Heart right ventricle (tissue), 16 donors: ENCODE measurements at places on chromosomes 7 and 10.

GRCh38 chr10:110455446-110455845, 42.3 kb upstream of the DUSP5 start:
- no peak for DNase-seq

DNA sequence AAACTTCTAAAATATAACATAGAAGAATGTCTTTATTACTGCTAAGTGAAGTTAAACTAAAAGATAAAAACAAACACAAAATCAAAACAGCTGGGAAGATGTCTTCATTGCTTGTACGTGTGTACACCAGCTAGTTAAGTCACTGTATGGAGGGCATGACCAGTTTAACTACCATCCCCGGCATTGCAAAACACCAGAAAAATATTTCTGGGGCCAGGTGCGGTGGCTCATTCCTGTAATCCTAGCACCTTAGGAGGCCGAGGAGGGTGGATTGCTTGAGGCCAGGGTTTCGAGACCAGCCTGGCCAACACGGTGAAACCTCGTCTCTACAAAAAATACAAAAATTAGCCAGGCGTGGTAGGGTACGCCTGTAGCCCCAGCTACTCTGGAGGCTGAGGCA, 19.2 kb upstream of the C7orf33 start:
- no peak for DNase-seq

- DNase-seq, result no peak
Observed at GRCh38 chr7:36266683-36267082, 113.6 kb downstream of the EEPD1 start.

GRCh38 chr10:132075909-132076577, 10.3 kb downstream of the JAKMIP3 start:
- no peak for DNase-seq

DNA sequence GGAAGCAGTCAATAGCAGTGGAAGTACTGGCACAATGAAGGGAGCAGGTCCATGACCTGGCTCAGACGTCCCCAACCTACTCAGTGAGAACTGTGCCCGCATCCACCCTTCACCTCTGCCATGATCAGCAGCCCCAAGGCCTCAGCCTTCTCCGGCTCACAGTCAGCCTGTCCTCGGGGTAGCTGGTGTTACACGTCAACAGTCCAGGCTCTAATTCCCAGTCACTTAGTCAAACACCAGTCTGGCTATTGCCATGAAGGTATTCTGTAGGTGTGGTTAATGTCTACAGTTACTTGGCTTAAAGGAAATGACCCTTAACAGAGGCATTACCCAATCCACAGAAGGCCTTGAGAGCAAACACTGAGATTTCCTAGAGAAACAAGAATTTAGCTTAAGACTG, 49.1 kb downstream of the GRB10 start:
- DNase-seq, result no peak

GRCh38 chr7:109967406-109967805, 1123.5 kb upstream of the LRRN3 start:
- no peak for DNase-seq

- DNase-seq, result no peak
Observed at GRCh38 chr7:157462419-157462771, 125.6 kb downstream of the DNAJB6 start.

DNA sequence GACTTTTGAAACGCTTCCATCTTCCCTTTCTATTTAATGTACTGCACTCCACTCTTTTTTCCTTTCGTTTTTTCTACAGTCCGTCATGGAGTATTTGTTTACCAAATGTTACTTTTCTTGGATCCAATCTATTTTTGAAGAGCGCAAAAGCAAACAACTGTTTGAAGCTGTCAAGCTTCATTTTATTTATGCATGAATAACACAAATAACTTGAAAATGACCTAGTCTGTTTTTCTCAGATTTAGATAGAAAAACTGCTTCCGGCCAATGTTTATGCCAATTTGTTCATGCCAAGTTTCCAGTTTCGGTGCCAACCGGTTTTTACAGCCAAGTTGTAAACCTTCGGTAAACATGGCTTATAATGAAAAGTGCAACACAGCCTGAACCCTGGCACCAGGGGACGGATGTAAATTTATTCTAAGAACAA, 150.9 kb upstream of the KLF6 start:
- no peak for DNase-seq
